ENCODE measurements at places on chromosomes 7 and 10.

DNA sequence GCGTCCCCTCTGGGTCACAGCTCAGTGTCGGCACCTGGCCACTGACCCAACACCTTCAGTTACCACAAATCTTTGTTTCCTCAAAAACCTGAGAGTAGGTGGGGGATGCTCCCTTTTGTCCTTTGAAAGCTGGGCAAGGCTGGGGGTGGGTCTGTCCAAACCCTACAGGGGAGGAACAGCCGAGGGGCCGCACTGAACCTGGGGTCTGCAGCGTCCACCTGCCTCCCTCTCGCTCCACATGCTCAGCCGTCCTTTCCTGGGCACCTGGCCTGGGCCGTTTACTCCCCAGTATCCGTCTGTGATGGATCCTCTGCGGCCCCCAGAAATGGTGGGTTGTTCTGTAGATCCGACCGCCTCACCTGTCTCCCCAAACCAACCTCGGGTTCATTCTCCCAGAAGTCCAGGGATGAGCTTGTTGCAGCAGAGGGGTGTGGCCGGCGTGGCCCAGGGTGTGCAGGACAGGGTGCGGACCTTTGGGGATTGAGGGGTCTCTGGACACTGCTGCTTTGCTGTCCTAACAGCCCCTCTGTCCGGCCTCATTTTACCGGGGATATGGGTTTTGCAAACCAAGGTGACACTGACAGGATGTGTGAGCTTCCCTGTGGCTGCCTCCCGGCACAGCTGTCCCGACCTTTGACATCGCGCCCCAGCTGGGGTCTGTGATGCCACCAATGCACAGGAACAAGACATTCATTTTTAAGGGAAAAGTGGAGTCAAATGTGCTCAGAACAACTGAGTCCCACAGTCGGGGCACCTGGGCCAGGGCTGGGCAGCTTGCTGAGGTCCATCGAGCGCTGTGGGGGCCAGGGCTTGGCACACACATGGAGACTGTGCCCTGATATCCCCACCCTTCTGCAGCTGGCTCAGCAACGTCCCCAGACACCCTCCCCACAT, 115.9 kb downstream of the VIPR2 start:
- no peak for DNase-seq

GRCh38 chr7:100629117-100629716, 12.1 kb downstream of the TFR2 start:
- DNase-seq: no peak

DNA sequence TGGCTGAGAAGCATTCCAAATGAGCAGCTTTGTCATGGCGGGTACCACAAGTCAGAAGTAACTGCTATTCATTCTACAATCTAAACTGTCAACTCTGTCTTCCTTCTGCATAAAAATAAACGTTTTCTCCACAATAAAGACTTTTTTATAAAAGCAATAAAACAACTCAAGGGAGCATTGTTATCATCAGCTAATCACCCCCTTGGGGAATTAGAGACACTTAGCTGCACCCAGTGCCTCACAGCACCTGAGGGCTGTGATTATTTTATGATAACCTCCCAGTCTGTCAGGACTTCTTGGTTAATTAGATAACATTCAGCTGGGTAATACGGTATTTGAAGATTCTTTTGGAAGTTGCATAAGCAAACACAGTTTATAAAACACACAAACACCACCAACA, 155.6 kb downstream of the PPP1R3A start:
- no peak for DNase-seq

- DNase-seq: no peak
Observed at GRCh38 chr10:119896937-119897770, 4.6 kb downstream of the SEC23IP start.

- no peak for DNase-seq
Observed at GRCh38 chr7:155011086-155011485, 8.2 kb upstream of the PAXIP1 start.

DNA sequence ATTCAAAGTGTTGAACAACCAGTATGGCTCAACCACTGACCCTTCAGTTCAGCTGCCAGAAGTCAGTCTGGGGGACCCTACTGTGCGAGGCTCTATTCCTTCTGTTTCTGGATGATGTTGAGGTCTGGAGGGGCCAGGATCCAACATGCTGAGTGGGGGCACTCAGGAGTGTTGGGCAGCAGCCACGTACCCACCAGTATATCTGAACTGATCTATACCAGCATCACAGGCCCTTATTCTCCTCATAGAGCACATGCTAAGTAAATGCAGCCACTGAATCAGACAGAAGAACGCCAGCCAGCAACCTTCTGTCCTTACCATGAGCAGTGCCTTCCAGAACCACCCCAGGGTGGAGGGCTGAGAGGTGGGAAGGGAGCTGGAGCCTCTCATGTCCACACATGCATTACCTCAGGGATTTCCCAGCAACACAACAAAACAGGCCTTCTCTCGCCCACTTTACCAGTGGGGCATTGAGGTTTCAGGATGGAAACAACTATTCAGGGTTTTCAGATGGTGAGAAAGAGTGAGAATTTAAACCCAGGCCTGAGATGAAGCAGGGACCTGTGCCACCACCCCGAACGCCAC, 6.8 kb upstream of the MSMB start:
- DNase-seq: no peak

GRCh38 chr10:94546049-94546900, 687 bp downstream of the HELLS start:
- DNase-seq: no peak

DNA sequence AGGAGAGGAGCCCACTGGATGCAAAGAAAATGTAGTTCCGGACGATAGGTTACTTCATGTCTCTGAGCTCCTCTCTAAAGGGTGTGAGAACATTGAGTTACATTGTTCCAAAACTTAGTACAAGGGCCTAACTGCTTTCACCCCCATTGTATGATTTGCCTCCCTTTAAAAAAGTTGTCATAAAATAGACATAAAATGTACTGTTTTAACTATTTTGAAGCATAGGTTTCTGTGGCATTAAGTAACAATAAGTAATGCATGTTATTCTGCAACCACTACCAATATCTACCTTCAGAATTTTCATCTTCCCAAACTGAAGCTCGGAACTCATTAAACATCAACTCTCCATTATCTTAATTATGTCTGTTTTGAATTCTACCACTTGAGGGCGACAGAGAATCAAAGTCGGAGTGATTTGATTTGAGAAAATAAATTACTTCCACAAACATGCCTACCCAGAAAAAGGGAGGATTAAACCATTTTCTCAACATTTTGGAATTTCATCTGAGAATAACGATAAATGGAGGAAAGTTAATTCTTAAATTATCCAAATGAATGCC, 2.7 kb downstream of the IGFBP1 start:
- no peak for DNase-seq

- DNase-seq: no peak
Observed at GRCh38 chr10:983971-984655, 4.1 kb upstream of the GTPBP4 start.

- no peak for DNase-seq
Observed at GRCh38 chr7:157551325-157552070, 214.7 kb downstream of the DNAJB6 start.

- DNase-seq: no peak
Observed at GRCh38 chr7:42197451-42197850, 39.6 kb downstream of the GLI3 start.

- no peak for DNase-seq
Observed at GRCh38 chr10:110361800-110362456, 57.2 kb upstream of the SMNDC1 start.

DNA sequence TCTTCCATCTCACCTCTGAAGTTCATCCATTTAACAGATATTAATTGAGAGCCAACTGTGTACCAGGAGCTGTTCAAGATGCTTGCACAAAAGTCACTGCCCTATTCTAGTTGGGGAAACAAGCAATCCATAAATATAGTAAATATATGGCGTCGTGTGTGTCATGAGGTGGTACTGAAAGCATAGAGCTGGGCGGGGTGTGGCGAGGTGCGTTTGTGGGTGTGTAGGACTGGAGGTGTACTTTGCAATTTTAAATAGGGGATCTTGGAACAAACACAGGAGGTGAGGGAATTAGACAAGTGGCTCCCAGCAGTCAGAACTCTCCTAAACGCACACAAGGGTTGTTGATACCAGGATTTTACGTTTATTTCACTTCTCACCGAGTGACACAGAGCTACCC, 490 bp upstream of the ZNF239 start:
- DNase-seq: no peak

DNA sequence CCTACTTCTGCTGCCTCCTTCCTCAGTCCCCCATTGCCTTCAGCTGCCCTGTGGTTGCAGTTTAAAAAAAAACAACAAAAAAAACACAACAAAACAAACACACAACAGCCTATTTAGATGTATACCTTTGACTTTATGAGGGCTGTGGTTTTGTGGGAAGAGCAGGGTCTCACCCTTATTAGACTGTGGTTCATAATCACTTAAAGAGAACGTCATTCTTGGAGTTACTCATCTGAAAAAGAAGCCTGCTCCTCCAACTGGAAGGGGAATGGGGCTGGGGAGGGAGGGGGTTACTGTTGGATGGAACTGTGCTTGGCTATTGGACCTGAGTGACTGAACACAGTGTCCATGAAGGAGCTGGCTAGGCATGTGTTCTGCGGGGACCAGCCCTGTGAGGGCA, 48.1 kb downstream of the SDK1 start:
- no peak for DNase-seq

DNA sequence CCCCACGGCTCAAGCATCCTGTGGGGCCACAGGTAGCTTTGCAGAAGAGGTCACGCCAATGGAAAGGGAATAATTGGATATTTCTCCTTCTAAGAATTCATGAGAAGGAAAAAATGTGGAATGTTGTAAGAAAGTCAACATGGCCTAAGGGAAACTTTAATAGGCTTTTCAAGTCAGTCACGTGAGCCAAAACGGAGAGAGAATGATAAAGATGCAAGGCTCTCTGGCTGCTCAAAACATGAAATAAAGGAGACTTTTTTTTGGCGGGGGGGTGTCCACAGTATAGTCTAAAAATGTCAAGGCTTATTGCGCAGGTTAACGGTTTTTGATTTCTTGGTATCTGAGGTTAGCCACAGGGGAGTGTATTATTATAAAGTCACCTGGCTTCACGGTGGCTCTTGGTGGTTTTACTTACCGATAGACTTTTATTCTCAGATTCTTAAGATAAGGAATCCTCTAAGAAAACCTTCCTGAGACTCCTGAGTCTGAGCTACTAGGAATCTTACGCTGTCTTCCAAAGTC, 148.1 kb downstream of the ARHGAP21 start:
- DNase-seq: no peak

DNA sequence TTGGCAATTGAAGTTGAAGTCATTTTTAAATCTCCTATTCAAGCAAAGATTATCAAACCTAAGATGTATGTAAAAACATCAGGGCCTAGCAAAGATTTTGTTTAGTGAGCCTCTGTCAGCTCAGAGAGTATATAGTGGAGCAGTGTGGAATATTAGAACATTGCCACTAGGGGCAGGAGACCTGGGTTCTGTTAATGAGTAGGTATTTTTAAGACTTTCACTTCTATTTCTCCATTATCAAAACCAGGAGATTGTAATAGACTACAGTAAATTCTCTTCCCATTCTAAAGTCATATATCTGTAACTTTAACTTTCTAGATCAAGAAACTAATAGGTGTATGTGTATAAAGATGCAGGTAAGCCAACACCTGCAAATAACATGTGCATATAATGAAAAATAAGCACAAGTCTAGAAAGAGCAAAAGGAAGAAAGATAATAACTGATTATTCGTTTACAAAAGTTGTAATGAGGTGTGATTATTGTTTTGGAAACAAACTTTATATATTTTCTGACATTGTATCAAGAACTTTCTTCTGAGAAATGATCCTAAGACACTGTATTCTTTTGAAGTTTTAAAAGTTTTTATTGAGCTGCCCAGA, 64.4 kb downstream of the KCND2 start:
- DNase-seq: no peak

DNA sequence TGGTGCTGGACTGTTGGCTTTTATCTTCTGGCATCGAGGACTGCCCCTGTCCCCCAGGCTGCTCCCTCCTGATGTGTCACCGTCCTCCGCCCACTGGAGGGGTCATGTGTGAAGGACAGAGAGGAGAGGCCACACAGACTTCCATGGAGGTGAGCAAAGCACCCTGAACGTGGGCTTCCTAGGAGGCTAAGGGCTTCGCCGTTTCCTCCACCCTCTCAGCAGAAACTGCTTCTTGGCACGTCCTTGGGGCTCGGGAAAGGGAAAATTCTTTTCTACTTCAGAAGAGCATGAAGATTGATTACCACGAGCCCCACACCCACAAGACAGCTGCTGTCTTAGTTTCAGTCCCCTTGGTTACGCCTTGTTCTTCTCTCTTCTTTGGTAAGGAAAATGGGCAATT, 218.2 kb downstream of the CCDC3 start:
- DNase-seq: no peak

DNA sequence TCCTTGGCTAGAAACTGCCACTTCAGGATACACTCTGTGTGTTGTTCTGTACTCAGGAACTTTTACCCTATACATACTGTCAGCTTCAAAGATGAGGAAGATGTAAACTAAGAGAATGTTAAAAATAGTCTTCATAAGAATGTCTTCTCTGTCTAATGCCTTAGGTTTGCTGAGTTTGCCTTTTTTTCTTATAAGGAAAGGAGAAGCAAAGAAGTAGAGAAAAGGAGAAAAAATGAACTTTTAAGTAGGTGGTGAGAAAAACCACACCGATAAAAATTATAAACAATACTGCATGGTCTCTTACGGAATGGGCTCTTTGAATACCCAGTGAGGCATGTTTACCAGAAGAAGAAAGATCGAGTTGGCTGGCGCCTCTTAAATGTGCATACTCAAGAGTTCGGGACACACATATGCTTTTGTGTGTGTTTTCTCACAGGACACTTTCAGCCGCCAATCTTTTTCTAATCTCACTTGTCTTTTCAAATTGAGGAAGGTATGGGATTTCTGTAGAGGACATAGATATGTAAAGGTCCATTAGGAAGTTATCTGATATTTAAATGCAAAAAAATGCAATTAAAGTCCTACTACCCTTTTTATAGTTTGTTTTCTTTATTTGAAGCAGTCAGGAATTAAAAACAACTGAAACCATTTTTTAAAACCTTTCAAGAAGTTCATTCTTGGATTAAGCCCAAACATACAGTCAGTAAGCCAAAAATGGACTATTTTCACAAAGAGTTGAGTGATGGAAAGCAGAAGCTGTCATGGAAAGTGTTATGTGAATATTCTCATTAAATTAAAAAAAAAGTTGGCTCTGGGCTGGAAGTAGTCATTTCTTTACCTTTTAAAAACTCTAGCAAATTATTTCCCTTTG, 100.6 kb upstream of the MDFIC start:
- no peak for DNase-seq

- DNase-seq: no peak
Observed at GRCh38 chr10:73218431-73219191, 28.4 kb downstream of the DNAJC9 start.

- no peak for DNase-seq
Observed at GRCh38 chr10:78532480-78533042, 498.9 kb downstream of the RPS24 start.

Measured in NCI-H1417 treated with DMSO at 0.1 percent for 48 hours (cell line).